ENCODE measurements at places on chromosomes 6 and 20. TPM values are rescaled to one million over a fixed set of nuclear protein-coding genes. Genes with fewer than 3 reads are reported as not detected.

- DNase-seq: no peak
Observed at GRCh38 chr6:137277971-137278637, 58.9 kb upstream of the IFNGR1 start.

GRCh38 chr20:39873286-39873685 lies 815.8 kb downstream of the MAFB start:
- DNase-seq: no peak

DNA sequence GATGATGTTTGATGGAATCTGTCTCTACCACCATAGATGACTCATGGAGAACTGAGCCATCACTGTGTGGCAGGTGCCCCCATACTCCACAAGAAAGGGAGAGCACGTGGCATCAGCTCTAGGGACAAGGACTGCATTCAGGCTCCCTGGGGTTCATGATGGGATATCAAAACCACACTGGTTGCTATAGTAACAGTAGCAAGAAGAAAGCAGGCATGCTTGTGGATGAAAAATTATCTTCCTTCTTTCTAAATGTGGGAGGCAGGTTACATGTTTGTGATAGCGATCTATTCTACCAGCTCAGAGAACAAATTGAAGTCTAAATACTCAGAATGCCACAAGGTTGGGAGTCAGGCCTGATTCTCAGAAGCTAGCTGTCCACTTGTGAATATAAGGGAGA lies 224.2 kb downstream of the ARHGAP18 start:
- DNase-seq: no peak

DNA sequence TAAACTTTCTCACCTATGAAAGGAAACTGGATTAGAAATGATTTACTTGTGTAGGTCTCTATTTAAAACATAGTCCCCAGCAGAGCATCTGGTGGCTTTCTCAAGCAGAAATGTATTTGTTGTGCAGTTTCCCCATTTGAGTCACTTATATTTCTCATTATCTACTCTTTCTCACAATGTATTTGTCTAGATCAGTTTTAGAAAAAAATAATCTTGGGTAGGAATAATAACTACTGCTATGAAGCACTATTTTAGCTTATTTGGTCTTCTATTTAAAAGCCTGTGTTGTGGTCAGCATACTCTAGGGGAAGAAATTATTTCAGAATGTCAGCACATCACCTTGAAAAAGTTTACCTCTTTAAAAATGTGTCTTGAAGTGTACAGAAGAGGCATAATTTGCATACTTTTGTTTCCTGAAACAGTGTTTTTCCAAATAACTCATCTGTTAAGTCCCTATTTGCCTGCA lies 60.9 kb upstream of the PRL start:
- DNase-seq: no peak

DNA sequence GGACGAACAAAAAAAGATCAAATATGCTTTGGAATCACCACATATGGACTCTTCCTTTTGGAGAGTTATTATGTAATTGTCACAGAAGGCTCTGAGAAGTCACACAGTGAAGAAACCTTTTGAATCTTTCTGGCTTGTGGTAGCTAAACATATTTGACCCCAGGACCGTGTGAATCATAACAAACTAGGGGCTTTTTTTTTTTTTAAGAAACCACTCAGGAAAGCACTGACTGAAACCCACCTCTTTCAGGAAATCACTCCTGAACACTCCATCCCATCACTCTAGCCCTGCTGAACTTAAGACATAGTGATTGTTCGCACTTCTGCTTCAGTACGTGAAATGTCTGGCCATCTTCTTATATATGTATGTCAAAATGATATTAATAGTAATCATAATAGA lies 495.9 kb upstream of the ARID1B start:
- no peak for DNase-seq

Gene LY6G5C
- 11.0 TPM for total RNA-seq

Gene MROH8
- 7.6 TPM for total RNA-seq

Gene HLA-DQB1
- 0.23 TPM for total RNA-seq

Gene ZNF512B
- 34.0 TPM for total RNA-seq

Gene TUBB2B
- total RNA-seq: 665 TPM

Gene TRIM31
- not detected for total RNA-seq

Gene CLPSL2
- total RNA-seq: not detected

Gene XKR7
- total RNA-seq: 4.5 TPM

Data from neural crest cell (in vitro differentiated cells).